ENCODE measurements at places on chromosomes 1 and 21.

DNA sequence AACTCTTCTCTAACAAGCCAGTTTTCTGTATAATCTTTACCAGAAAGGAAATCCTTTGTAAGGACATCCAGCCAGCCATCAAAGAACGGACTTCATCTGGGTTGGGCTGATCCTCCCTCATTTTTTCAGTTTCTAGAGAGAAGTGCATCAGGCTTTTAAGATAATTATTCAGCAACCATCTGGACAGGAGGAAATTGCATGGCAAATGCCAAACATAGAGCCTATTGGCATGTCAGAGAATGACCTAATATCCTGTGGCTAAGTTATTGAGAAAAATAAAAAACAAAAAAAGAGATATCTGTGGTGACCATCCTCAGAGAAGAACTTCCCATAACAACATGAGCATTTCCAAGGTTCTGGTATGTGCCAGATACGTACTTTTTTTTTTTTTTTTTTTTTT lies 74.9 kb upstream of the BEND5 start:
- DNase-seq: no peak
- no peaks in the 10 kb centered on the region for H3K27me3 ChIP-seq

- no peaks in the 10 kb centered on the region for H3K36me3 ChIP-seq
- no peaks in the 10 kb centered on the region for H3K27me3 ChIP-seq
- H3K4me3 ChIP-seq: no peak overlapping the region
- no peak for DNase-seq
- no peaks in the 10 kb centered on the region for H3K4me1 ChIP-seq
These were observed 146.6 kb downstream of the ROR1 start for GRCh38 chr1:63920154-63921117.

- no peak for DNase-seq
- H3K36me3 ChIP-seq: peaks cover 5% of the 10 kb centered on the region
- peaks cover 17% of the 10 kb centered on the region for H3K4me1 ChIP-seq
- peaks cover 3% of the 10 kb centered on the region for H3K27me3 ChIP-seq
- H3K27ac ChIP-seq: no peak overlapping the region
- H3K4me3 ChIP-seq: no peak overlapping the region
These were observed 81.1 kb upstream of the TIAM1 start for GRCh38 chr21:31425138-31425537.

GRCh38 chr1:30275926-30276764 lies 447.2 kb downstream of the MATN1 start:
- no peaks in the 10 kb centered on the region for H3K36me3 ChIP-seq
- H3K27ac ChIP-seq: no peak overlapping the region
- H3K4me1 ChIP-seq: no peaks in the 10 kb centered on the region
- no peak for DNase-seq
- H3K27me3 ChIP-seq: peaks cover 8% of the 10 kb centered on the region

- peaks cover 3% of the 10 kb centered on the region for H3K27me3 ChIP-seq
- H3K36me3 ChIP-seq: peaks cover 43% of the 10 kb centered on the region
- no peak for DNase-seq
- peak overlapping the region; percentile 99 for H3K27ac ChIP-seq
These were observed 558 bp downstream of the USP1 start for GRCh38 chr1:62437273-62437940.

DNA sequence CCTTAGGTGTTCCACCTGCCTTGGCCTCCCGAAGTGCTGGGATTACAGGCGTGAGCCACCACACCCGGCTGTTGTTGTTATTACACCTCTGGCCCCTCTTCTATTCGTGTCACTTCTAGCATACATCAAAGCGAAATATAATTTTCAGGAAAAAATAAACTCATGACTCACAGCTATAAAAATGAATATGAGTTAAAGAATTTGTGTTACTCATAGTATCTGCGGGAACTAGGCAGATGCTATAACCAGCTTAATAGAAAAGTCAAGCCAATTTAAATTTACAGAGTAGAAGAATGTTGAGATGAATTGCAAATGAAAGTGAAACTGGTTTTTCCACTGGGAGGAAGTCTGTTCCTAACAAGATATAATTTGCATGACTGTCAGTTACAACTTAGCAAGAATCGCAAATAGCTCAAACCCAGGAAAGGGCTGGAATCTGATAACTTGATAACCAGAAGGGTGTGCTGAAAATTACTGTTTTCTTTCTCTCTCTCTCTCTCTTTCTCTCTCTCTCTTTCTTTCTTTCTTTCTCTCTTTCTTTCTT lies 11.2 kb downstream of the OR2W3 start:
- peak overlapping the region; percentile 91 for H3K27ac ChIP-seq
- peaks cover 38% of the 10 kb centered on the region for H3K4me1 ChIP-seq
- peak overlapping the region; percentile 69 for H3K4me3 ChIP-seq
- no peaks in the 10 kb centered on the region for H3K27me3 ChIP-seq

DNA sequence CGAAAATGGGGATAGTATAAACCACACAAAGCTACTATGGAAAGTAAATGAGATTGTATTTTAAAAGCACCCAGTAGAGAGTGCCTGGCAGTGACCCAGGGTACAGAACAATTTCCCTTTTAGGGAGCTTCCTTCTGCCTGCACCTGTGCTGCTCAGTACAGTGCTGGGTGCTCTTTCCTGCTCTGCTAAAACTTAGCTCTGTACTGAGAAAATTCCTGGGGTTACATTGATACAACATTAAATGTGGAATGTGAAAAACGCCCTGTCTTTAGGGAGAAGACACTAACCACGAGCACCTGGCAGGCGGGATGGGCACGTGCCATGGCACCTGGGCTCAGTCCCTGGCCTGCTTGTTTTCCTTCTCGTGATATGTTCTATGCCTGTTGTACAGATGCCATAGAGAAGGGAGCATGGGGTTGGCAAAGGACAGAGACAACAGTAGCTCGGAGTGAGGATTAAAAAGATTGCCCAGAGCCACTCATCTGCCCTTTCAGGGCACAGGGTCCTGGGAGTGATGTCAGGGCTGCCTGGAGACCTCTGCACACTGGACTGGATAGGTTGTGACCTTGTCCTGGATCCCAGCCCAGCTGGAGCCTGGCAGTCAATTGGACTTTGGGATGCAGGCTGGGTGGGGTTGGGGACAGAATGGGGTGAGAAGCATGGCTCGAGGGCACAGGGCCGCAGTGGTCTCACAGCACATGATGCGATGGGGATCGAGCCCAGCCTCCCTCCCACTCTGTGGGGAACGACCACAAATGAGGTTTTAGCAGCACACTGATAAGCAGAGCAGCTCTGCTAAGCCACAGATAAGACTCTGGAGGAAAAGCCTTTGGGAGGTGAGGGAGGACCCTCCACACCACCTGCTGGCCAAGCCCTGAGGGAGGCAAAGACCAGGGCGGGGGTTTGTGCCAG lies 4.2 kb downstream of the SPATA46 start:
- no peak for DNase-seq
- no peak overlapping the region for H3K4me3 ChIP-seq
- no peaks in the 10 kb centered on the region for H3K27me3 ChIP-seq
- no peaks in the 10 kb centered on the region for H3K36me3 ChIP-seq
- H3K27ac ChIP-seq: no peak overlapping the region

- H3K4me3 ChIP-seq: no peak overlapping the region
- no peaks in the 10 kb centered on the region for H3K4me1 ChIP-seq
- no peaks in the 10 kb centered on the region for H3K36me3 ChIP-seq
- no peak overlapping the region for H3K27ac ChIP-seq
These were observed 135.0 kb downstream of the LHX4 start for GRCh38 chr1:180365039-180365438.

GRCh38 chr1:181141431-181141910 lies 53.0 kb downstream of the IER5 start:
- peaks cover 29% of the 10 kb centered on the region for H3K27me3 ChIP-seq
- H3K4me3 ChIP-seq: no peak overlapping the region
- H3K27ac ChIP-seq: peak overlapping the region; percentile 65
- DNase-seq: peak; percentile 49
- H3K36me3 ChIP-seq: peaks cover 4% of the 10 kb centered on the region

- H3K4me3 ChIP-seq: no peak overlapping the region
- H3K27me3 ChIP-seq: no peaks in the 10 kb centered on the region
- peaks cover 36% of the 10 kb centered on the region for H3K36me3 ChIP-seq
- DNase-seq: no peak
These were observed 42.9 kb downstream of the VPS13D start for GRCh38 chr1:12272770-12273169.

- no peaks in the 10 kb centered on the region for H3K36me3 ChIP-seq
- no peak overlapping the region for H3K4me3 ChIP-seq
- H3K27me3 ChIP-seq: peaks cover 13% of the 10 kb centered on the region
- DNase-seq: no peak
- H3K27ac ChIP-seq: no peak overlapping the region
These were observed 16.3 kb upstream of the PADI2 start for GRCh38 chr1:17135530-17135929.

- H3K27me3 ChIP-seq: no peaks in the 10 kb centered on the region
- no peaks in the 10 kb centered on the region for H3K4me1 ChIP-seq
- no peaks in the 10 kb centered on the region for H3K36me3 ChIP-seq
- DNase-seq: no peak
- H3K27ac ChIP-seq: no peak overlapping the region
These were observed 209.2 kb upstream of the KCTD3 start for GRCh38 chr1:215357901-215358300.
